ENCODE measurements at places on chromosomes 7 and 10. TPM values are rescaled to one million over a fixed set of nuclear protein-coding genes. Genes with fewer than 3 reads are reported as not detected.

Gene OR9A2
- total RNA-seq: not detected

Gene ARMC3
- not detected for total RNA-seq

Gene MRC1
- not detected for total RNA-seq

Gene LIPF
- total RNA-seq: not detected

Gene CABCOCO1
- total RNA-seq: not detected

Gene CDHR1
- total RNA-seq: 0.37 TPM

Gene DNAH11
- total RNA-seq: 0.02 TPM

Gene ARHGAP19
- total RNA-seq: 91.9 TPM

Gene CHAT
- total RNA-seq: not detected

Gene DENND11
- 30.7 TPM for total RNA-seq

Gene ZNF117
- total RNA-seq: 1.8 TPM

Gene AKR1C2
- not detected for total RNA-seq

Gene FLNC
- total RNA-seq: 0.05 TPM

Gene CCL24
- total RNA-seq: not detected

Gene COL26A1
- not detected for total RNA-seq

Gene TAS2R4
- 0.40 TPM for total RNA-seq

Gene RSBN1L
- 16.9 TPM for total RNA-seq

Gene FKBP14
- 4.7 TPM for total RNA-seq

Gene IPMK
- 5.6 TPM for total RNA-seq

Gene BPGM
- 14.2 TPM for total RNA-seq

Gene GHITM
- 281 TPM for total RNA-seq

Gene ANKRD30A
- not detected for total RNA-seq

Gene TRIM50
- not detected for total RNA-seq

Gene AGMO
- total RNA-seq: not detected

Gene FAM237B
- total RNA-seq: not detected

Gene SKIDA1
- not detected for total RNA-seq

Gene STEAP1
- total RNA-seq: 3.3 TPM

Gene SLC26A3
- not detected for total RNA-seq

Gene GATA3
- total RNA-seq: 3.7 TPM

Gene PLXDC2
- not detected for total RNA-seq

Gene GPER1
- not detected for total RNA-seq

Gene KIF5B
- 67.8 TPM for total RNA-seq

Gene GIMAP1
- 5.3 TPM for total RNA-seq

Gene PHKG1
- 3.6 TPM for total RNA-seq
